Frontal cortex (tissue), 4 donors: ENCODE measurements at places on chromosomes 6 and 20. TPM values are rescaled to one million over a fixed set of nuclear protein-coding genes. Genes with fewer than 3 reads are reported as not detected.

CYB5R4 gene
- total RNA-seq = 6.9 TPM

SLC17A1 gene
- not detected for total RNA-seq

HLA-DMA gene
- total RNA-seq = 0.82 TPM

CST5 gene
- total RNA-seq = not detected

KCNK16 gene
- total RNA-seq = not detected

RALGAPA2 gene
- 45.7 TPM for total RNA-seq

GPR6 gene
- total RNA-seq = 7.3 TPM

SLC12A5 gene
- 18.8 TPM for total RNA-seq

ATP9A gene
- 242 TPM for total RNA-seq

ADGB gene
- under 0.01 TPM for total RNA-seq

EYS gene
- 2.0 TPM for total RNA-seq
